ENCODE measurements at places on chromosomes 1 and 21.

DNA sequence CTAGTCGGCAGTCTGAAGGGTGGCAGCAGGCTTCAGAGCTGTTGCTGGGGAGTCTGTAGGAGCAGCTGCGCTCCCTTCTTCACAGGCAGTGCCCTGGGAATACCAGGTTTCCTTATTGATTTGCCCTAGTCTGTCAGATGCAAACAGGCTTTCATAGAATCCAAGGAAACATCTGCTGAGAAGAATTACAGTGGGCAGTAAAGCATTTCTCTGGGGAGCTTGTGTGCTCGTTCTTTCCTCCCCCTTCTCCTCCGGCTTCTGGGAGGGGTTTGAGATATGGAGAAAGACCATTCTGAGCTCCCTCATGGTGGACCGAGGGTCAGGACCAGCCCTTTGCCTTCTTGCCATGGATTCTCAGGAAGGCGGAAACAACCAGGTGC is 25.4 kb upstream of the PARP1 start:
- DNase-seq, result peak; percentile 10

DNA sequence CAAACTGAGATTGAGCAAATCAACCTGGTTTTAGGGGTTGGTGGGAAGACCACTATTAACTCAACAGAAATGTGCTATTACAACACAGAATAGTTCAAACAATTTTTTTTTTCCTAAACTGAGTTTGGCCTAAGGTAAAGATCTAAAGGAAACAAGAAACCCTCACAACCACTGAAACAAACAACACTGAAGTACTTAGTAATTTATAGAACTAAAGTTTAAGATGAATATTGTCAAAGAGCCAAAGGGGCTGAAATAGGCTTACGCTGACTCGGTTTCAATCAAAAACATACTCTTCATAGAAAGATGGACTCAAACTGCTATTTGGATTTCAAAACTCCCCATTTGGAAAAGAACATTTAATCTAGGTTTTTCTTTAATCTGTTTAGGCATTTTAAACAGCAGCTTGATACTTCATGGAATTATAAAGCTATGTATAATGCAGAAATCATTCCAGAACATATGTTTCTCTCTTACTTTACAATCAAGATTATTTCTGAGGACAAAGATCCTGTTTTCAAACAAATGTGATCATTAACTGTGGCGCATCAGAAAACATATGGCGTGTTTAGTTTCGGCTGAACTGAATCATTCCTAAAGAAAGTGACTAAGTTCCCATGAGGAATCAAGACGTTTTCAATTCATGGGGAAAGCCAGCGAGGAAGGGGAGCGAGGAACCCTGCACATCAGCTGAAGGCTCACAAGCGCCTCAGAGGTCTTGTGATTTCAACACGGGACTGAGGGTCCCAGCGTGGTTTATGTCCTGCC is 62.7 kb downstream of the SYT6 start:
- DNase-seq, result no peak

DNA sequence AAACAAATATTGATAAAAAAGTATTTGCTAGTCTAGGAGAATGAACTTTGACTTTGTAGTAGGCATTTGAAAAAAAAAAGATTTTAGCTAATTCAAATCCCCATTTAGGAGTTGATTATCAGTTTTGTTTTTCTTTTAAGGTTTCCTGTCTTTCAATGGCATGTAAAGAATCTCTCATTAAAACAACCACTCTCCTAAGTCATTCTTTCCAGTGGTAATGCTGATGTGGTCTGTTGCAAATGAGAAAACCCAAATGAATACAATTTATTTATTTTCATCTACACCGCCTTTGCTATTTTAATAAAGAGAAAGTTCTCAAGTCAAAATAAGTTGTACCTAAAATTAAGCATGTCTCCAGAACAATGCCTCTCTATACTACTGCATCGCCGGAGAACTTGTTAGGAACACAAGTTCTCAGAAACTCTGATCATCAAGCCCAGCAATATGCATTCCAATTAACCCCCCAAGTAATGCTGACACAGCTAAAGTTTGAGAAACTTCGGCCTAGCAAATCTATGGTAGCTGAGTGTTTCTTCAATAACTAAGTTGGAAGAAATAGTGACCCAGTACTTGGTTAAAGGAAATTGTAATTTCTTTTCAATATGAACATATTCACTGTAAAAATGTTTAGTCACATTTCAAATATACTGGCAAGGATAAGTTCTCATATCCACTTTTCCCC is 255.1 kb downstream of the PTPRC start:
- DNase-seq, result no peak

GRCh38 chr1:4312024-4312423 is 342.4 kb upstream of the AJAP1 start:
- no peak for DNase-seq

DNA sequence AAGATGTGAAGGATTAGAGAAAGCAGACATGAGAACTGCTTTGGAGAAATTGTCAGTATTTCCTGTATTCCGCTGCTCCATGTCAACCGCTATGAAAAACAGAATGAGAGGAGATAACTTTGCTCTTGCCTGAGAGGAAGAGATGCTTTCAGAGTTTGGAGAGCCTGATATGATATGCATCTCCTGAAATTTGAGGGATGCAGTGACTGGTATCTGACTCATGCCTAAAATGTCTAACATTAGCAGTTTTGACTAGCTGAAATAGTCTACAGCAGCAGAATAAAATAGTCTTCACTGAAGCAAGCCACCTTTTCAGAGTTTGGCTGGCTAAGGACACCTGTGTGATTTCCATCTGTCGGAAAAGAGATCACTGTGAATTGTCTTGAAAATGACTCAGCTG is 165.8 kb upstream of the LRRC7 start:
- DNase-seq, result no peak

- no peak for DNase-seq
These were observed 2.3 kb upstream of the MRPS15 start for GRCh38 chr1:36466370-36467026.

DNA sequence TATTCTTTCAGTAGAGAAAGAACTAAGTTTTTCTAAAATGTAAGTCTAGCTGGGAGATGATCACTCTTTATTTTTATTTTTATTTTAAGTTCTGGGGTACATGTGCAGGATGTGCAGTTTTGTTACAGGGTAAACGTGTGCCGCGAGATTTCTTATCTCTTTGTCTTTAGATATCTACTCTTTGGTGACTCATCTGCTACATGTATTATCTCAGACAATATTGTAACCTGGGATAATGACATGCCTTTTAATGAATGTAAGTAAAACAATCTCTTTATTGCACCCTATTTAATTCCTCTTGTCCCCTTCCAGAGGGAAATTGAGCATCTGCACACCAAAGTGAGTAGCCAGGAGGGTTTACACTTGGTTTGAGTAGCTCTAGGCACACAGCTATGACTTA is 9.4 kb downstream of the CR2 start:
- DNase-seq, result no peak

GRCh38 chr1:185468626-185469025 is 151.6 kb upstream of the IVNS1ABP start:
- DNase-seq, result no peak

DNA sequence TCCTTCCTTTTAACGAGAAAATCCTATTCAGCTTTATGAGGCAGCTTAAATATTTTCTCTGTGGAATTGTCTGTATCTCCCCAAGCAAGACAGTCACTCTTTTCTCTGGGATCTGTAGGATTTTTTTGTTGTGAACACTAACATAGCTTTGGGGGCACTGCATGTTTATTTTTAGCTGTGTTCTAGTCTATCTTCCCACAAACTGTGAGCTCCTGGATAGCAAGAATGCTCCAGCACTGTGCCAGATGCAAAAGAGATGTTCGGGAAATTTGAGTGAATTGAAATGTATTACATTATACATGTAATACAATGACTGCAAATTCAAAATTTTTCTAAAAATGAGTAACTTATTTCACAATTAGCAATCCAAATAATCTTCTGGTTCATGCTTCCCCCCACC is 282.2 kb downstream of the PLPP3 start:
- no peak for DNase-seq

GRCh38 chr1:93965256-93965655 is 56.0 kb upstream of the GCLM start:
- no peak for DNase-seq

DNA sequence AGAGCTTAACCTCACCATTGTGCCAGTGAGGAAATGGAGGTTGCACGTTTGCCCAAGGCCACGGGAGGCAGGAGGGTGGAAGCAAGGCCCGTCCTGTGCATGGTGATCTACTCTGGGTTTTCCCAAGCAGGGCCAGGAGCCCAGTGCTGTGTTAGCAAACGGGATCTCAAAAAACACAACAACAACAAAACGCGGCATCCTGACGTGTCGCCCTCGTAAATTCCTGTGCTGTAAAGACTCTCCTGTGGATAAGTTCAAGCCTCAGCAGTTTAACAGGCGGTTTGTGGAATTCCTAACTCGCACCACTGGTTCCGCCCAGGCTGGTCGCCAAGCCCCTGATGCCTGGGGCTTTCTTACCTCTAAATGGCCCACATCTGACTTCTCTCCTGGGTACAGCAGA is 39.1 kb downstream of the TFF3 start:
- DNase-seq, result no peak

GRCh38 chr1:2347409-2347785 is 44.0 kb downstream of the MORN1 start:
- DNase-seq, result no peak

GRCh38 chr1:240732390-240732789 is 120.4 kb upstream of the GREM2 start:
- peak; percentile 83 for DNase-seq

GRCh38 chr21:14547834-14548513 is 1.9 kb upstream of the SAMSN1 start:
- no peak for DNase-seq

GRCh38 chr1:234755449-234755863 is 145.5 kb upstream of the IRF2BP2 start:
- DNase-seq, result peak; percentile 84

DNA sequence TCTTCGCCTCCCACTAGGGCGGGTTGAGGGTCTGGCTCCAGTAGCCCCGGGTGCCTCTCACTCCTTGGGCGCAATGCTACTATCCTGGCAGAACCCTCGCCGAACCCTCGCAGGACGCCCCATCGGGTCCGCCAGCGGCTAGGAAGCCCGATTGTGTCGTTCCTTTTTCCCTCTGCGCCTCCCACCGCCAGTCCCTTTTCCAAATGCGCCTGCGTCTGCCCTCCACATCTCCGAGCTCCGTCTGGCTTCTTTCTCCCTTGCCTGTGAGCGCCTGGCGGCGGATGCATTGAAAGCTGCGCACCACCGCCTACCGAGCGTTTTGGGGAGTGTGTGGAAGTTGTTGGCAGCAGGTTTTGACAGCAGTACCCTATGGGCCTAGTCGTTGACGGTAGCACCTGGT is 1.0 kb upstream of the DIRAS3 start:
- DNase-seq, result peak; percentile 88

GRCh38 chr1:234519506-234519905 is 40.5 kb upstream of the TARBP1 start:
- DNase-seq, result peak; percentile 27

DNA sequence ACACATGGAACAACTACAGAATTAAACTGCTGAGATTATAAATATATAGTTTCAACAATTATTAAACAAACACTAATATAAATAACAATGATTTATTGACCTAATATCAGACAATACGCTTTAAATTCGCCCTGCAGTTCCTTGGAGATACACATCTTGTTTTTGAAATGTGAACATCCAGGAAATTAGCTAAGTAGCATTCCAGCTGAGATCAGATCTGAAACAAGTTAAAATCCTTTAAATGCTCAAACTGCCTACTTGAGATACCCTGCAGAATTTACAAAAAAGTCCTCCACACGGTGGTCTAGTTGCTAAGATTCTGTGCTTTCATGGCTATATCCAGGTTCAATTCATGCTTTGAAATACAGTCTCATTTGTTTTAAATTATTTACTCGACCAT is 101.4 kb upstream of the OLFM3 start:
- no peak for DNase-seq

GRCh38 chr21:36791695-36792470 is 93.0 kb downstream of the SIM2 start:
- DNase-seq, result peak; percentile 57

- no peak for DNase-seq
These were observed 15.9 kb upstream of the SLC6A9 start for GRCh38 chr1:44047131-44047530.

- DNase-seq, result no peak
These were observed 3.3 kb downstream of the SH3BP5L start for GRCh38 chr1:248822148-248823032.

DNA sequence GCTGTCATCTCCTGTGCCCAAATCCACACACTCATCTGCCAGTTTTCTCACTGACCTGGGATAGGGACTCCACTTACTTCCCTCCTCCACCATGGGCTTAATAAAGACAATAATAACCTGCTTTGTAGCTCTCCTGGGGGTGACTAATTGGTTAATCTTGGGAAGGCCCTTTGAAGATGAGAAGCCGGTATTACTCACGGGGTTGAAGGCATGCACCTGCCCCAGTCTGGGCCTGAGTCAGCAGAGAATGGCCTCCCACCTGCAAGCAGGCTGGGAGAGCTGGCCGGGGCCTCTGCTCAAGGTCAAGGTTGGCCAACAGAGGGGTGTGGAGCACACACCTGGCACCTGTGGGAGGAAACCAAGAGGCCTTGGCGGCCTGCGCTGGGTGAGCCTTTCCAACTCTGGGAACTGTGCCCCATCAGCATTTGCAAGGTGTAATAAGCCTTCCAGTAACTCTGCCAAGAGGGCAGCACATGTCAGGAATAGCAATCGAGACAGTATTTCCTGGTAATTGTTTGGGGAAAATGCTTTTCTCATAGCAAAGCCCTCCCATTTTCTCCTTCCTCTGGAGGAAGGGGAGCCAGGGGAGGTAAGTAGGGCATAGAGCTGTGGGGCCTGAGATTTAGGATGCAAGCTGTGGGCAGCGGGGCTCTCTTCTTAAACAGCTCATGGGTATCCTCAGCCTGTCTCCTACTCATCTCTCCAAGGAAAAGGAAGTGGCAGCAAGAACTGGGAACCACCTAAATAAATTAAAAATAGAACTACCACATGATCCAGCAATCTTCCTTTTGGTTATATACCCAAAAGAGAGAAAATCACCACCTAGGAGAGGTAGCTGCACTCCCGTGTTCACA is 49.0 kb downstream of the TOMM20 start:
- peak; percentile 44 for DNase-seq

GRCh38 chr1:206435445-206435844 is 34.8 kb upstream of the IKBKE start:
- DNase-seq, result no peak

- peak; percentile 98 for DNase-seq
These were observed 22.6 kb upstream of the RNF187 start for GRCh38 chr1:228464487-228464983.

GRCh38 chr1:78339490-78339889 is 151.3 kb upstream of the PTGFR start:
- DNase-seq, result no peak

- DNase-seq, result no peak
These were observed 73.1 kb upstream of the DYNLT5 start for GRCh38 chr1:66679140-66679539.

Data from NCI-H1092 treated with DMSO at 0.1 percent for 48 hours (cell line).